ENCODE measurements at places on chromosomes 16 and 17.
A peak's percentile ranks its signal among the peaks of the same experiment; 100 is the strongest.

DNA sequence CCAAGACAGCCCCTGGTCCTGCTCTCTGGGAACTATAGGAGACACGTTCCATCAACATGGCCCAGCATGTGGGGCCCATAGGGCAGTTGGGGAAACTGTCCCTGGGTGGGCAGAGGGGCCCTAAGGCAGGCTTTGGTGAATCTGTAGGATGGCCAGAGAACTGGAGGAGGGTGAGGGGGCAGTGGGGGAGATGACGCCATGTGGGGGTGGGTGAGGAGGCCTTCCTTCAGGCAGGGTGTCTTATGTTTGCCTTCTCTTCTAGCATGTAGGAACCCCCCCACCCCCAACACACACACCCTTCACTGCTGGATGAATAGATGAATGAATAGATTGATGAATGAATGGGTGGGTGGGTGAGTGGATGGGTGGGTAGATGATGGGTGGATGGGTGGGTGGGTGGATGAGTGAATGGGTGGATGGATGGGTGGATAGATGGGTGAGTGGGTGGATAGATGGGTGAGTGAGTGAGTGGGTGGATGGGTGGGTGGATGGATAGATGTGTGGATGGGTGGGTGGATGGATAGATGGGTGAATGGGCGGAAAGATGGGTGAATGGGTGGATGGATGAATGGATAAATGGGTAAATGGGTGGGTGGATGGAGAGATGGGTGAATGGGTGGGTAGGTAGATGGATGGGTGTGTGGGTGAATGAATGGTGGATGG is 2.5 kb upstream of the CBFA2T3 start:
- DNase-seq: no peak

DNA sequence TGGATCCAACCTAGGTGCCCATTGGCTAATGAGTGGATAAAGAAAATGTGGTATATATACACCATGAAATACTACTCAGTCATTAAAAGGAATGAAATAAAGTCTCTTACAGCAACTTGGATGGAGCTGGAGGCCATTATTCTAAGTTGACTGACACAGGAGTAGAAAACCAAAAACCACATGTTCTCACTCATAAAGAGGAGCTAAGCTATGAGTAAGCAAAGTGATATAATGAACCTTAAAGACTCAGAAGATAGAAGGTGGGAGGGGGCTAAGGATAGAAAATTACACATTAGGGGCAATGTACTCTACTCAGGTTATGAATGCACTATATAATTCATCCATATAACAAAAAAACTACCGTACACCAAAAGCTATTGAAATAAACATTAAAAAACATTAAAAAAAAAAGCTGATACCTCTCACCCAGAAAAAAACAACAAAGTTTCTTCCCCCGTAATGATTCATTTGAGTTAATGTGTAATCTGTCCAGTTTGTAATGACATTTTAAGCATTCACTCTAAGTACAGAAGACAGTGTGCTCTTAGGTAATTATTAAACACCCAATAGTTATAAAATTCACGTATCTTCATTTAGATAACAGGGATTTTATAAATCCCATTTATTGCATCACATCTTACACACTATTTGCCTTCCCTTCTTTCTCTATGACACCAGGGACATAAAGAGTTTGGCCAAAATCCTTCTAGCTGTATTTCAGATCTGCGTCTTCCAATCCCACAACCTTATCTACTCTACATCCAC is 941.5 kb downstream of the CDH11 start:
- DNase-seq: no peak

DNA sequence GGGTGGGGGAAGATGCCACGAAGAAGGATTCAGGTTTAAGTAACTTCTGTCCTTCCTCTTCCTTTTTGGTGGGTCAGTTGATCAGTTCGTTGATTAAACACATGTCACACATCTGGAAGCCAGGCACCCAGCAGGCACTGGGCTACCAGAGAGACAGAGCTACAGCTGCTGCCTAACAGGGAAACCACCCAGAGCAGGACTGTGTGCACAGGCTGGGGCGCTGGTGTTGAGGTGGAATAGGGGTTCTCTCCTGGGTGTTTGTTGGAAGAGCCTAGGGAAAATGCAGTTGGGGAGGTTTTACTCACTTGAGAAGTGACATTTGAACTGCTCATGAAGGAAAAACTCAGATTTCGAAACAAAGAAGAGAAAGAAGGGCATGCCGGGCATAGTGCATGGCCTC is 152.4 kb downstream of the IRX5 start:
- DNase-seq: no peak

- no peak for DNase-seq
Measured at GRCh38 chr17:31392002-31392855, 754 bp downstream of the RAB11FIP4 start.

GRCh38 chr17:32335687-32336086 is 6.3 kb downstream of the C17orf75 start:
- no peak for DNase-seq

DNA sequence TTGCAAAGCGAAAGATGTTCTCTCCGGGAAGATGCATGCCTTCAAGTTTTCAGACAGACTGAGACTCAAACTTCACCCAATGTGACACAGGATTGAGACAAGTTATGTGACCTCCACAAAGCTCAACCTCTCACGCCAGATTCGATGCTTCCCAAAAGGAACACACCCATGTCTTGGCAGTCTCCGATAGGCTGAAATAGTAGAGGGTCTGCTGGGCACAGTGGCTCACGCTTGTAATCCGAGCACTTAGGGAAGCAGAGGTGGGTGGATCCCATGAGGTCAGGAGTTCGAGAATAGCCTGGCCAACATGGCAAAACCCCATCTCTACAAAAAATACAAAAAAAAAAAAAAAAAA is 22.1 kb downstream of the ZFHX3 start:
- DNase-seq: no peak

GRCh38 chr16:79267781-79268180 is 332.8 kb downstream of the MAF start:
- DNase-seq: peak; percentile 5

- no peak for DNase-seq
Measured at GRCh38 chr17:80613732-80614071, 69.1 kb downstream of the RPTOR start.

DNA sequence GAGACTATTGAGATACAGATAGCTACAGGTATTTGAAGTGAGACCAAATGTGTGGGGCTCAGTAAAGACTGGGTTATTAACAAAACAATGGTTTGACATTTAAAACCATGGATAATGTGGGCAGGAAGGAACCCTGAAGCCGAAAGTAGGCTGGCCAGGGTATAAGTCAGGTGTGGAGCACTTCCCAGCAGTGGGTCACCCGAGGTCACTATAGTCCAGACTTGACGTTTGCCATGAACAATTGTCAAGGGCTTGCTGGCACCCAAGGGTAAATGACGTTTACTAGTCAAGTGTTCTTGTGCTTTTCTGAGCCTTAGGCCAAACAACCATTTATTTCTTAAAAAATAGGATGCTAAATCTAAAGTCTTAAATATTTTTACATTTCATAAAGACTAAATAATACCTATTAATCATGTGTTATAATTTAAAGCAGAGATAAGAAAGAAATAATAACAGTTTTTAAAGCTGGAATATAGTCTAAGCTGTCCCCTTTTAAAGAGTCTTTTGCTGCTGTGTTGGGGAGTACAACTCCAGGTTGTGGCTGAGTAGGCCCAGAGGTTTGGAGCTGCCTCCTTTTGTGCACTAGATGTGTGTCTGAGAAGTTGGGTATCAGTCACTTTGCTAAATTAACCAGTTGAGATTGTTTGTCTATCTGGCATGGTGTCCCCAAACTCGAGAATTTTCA is 15.7 kb downstream of the ALDH3A2 start:
- DNase-seq: no peak

DNA sequence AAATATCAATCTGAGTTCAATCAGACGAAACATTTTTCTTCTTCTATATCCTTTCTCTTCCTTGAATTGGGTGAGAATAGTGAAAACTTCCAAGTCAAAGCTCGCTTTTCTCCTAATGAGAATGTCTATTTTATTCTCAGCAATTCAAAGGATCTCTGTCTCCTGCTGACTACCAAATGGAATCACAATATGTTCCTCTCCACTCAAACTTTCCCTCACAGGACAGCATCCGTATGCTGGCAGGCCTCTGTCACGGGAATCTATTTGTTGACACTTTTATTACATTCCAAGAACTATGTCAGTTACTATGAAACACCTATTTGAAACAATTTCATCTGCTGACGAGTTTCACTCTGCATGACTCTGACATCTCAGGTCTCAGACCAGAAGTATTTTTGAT is 1196.6 kb downstream of the CDH11 start:
- no peak for DNase-seq

DNA sequence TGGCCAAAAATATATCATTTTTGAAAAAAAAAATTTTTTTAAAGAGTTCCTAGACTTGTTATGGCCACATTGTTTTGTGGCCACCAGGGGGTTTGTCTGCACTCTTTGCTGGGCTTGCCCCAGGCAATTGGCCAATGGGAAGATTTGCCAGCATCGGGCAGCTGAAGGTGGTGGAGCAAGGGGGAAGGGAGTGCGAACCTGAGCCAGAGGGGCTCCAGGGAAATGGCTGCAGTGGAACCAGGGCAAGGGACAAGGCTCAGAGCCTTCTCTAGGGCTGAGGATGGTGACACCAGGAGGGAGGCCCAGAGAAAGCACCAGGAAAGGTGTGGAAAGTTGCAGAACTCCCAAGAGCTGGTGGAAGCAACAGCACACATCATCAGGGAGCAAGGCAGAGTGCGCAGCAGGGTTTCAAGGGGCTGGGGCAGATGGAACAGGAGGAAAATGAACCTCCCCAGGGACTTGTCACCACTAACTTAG is 15.5 kb upstream of the CMIP start:
- DNase-seq: no peak

DNA sequence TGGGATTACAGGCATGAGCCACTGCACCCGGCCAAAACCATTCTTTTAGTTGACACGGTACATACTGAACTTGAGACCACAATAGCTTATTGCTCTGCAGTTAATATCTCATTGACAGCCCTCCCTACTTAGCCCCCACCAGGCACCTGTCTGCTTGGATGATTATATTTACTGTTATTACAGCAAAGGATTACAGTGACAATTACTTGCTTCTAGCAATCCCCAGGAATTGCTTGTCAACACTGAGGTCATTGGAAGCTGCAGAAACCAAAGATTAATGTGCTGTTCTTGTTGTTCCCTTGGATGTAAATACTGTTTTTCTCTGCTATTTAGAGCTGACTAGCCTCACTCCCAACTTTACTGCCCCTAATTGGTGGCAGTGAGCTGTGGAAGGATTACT is 211.2 kb downstream of the LGALS9B start:
- DNase-seq: no peak

DNA sequence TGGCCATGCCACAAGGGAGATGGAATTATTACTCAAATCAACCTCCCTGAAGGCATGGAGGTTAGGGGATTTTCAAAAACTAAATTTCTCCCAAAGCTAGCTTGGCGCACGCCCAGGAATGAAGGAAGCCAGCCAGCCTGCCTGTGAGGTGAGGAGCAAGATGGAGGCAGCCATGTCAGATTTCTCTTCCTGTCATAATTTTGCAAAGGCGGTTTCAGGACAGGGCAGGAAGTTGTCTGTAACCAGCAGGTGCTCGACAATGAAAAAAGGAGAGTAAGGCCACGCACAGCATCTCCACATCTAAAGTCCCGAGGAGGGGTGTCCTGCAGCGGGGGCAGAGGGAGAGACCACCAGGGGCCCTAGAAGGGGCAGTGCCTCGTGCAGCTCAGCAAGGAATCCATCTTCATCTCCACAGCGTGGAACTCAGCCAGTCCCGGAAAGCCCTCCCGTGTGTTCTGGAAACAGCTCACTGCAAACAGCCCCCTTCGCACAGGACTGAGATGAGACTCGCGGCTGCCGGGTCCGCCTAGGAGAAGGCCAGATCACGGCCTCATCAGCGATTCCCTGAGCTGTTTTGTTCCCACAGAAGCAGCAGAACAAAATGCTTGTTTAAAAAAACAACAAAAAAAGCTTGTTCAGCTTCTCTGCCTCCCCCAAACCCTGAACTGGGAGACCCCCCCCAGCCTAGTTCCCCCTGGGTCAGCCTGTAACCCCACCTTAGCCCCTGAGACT is 47.8 kb downstream of the SLC7A5 start:
- no peak for DNase-seq

DNA sequence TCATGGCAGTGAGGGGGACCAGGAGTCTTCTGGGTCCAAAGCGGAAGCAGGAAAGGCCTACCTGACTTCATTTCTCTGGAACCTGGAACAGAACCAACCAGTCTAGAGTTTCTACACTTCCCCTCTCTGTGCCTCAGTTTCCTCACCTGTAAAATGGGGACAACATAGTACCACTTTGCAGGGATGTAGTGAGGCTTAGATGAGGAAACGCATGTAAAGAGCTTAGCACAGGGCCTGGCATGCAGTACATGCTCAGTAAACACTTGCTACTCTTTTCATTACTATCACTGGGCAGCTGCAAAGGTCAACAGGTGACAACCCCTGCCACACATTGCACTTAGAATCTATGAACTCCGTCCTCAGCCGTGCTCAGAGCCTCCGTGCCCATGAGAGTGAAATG is 24.2 kb downstream of the MYO15A start:
- DNase-seq: no peak

DNA sequence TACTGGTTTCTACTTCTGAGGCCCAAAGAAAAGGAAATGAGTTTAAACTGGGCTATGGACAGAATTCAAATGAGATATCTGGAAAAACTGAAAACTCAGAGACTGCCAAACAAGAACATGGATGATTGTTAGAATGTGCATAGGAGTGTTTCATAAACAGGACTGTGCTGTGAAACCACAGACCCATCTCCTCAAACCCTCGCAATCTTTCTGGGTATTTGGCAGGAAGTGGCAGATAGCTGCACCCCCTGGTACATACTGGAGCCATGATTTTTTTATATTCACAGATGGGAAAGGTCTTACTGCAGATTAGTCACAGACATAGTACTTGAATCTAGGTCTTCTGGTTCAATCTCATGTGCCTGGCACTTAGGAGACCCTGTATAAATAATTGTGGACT is 145.0 kb downstream of the CCDC182 start:
- peak; percentile 20 for DNase-seq

- DNase-seq: no peak
Measured at GRCh38 chr16:64370112-64370511, 751.8 kb downstream of the CDH11 start.

GRCh38 chr16:85363881-85364280 is 249.2 kb upstream of the GSE1 start:
- no peak for DNase-seq

DNA sequence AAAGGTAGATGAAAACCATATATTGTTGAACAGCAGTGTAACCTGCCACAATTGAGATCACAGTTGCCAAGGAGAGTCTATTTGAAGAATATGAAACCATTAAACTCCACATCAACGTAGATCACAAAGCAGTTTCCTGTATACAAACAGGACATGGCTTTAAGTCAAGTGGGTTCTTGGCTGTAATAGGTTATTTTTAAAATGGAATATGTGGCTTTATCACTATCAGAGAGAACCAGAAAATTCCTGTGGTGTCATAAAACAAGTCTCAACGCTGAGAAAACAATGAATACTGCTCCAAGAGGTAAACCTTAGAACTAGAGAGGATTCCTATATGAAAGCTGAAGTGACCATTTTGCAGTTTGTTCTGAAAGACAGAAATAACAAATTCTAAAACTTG is 999.7 kb downstream of the CDH11 start:
- DNase-seq: no peak

GRCh38 chr17:79830303-79830702 is 8.9 kb downstream of the CBX4 start:
- no peak for DNase-seq
